ENCODE measurements at places on chromosomes 4 and X.

DNA sequence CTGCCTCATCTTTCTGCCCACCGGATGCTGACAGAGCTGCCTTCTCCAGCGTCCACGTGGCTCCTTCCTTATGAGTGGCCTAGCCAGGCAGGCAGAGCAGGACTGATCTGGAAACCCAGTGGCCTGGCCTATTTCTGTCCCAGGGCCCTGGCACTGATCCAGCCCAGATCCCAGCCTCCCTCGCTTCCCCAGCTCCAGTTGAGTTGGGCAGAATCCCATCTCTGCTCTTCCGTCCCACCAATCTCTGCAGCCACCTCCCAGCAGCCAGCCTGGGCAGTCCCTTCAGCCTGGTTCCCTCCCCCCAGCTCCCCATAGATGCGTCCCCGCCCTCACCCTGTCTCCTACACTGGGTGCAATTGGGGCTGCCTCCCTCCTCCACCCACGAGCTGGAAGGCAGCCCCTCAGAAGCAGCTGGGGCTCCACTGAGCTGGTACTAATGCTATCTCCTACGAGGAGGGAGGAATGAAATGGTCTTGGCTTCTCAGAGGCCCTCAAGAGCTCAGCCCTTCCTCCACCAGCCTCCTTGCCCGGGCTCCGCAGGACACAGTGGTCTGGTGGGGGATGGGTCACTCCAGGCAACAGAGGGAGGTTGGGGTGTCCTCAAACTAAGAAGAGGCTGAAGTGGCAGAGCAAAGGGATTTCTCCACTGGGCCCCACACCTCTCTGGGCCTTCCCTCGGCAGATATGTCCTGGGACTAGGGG, 94.2 kb downstream of the PJA1 start:
- DNase-seq = no peak

- DNase-seq = no peak
These were observed 9.3 kb upstream of the SAT1 start for GRCh38 chrX:23773601-23774175.

DNA sequence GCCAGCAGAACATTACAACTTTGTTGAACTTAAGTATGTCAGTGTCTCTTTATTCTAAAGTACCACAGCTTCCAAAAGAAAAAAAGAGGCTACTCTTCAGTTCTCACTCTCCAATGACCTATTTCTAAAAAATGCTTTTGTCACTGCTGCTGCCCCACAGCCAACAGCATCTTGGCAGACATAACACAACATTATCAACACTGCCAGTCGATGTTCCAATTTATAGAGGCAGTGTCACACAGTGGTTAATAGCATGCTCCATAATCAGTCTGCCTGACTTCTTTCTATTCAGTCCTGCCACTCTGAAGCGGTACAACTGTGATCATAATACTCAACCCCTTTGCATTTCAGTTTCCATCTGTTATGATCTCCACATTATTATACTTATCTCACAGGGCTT, 69.2 kb downstream of the PLS3 start:
- DNase-seq = no peak

DNA sequence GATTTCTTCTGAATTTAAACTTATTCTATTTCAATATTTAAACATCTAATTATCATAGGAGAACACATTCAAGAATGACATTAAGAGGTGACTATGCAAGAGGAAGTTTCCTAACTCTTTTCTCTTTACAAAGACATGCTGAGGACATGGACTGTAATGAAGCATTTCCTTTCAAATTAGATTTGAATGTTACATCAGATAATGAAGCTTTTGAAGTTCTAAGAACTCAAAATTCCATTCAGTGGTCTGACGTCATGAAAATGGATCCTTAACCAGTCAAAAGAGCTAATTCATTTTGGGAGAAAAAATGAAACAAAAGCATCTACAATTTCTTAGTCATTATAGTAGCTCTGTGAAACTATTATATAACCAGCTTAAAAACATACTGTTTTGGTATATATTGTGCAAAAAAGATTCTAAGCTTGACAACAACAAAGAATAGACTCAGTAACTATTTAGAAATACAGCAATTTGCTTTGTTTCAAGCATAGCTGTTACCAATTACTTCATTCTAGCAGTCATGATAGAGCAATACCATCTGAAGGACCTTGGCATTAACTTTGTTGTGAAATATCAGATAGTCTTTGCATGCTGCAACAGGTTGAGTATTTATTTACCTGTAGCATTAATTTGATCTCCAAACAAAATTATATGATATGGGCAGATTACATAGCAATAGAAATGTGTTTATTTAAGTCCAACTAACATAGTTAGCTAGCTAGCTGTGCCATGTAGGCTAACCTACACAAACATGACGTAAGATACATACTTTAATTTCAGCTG, 13.7 kb upstream of the DTHD1 start:
- DNase-seq = no peak

GRCh38 chrX:2374086-2374485, 126.7 kb downstream of the DHRSX start:
- no peak for DNase-seq

- DNase-seq = no peak
These were observed 184.7 kb upstream of the ZCCHC13 start for GRCh38 chrX:74119016-74119910.

DNA sequence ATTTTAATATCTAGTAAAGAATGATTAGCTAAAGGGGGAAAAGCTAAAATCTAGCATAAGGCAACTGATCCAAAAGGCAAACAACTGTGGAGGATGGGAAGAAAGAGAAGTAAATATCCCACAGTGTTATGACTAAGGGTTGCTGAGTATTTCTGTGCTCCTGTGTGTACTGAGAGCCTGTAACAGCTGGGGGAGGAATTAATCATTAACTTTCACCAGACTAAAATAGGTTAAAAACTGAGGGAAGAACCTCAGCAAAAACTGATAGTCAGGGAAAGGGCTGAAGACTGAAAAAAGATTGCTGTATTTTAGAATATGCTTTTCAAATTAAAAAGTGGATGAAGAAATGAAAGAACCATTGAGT, 365.9 kb downstream of the CXXC4 start:
- no peak for DNase-seq

- DNase-seq = no peak
These were observed 89.0 kb upstream of the SFRP2 start for GRCh38 chr4:153877898-153878297.

- peak; percentile 81 for DNase-seq
These were observed 15.5 kb downstream of the PAGE4 start for GRCh38 chrX:49844611-49845010.

DNA sequence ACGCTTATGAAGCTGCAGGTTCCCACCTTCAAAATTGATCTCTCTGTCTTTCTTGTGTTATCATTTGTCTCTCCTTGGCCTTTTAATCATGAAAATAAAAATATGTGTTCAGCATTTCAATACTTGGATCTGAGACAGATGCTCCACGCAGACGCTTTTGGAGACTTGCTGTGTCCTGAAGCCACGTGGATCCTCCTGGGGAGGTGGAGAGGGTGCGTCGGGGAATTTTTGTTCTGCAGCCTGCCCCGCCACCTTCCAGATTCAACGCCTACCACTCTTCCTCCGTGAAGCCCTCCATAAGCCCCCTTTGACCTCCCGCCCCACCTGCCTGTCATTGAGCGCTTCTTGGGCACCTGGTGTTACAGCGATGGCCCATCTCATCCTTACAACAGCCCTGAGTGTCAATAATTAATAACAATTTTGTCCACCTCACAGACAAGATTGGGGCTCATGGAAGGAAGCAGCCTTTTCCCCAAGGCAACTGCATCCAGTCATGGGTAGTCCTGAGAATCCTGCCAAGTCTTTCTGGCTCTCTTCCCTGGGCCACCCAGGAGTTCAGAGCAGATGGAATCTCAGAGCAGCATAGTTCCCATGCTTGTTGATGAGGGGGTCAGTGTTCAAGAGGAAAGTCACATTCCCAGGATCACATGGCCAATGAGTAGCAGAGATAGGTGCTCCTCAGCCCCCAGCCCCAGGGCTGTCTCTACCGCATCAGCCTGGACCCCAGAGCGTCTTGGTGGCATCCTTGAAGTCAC, 172.6 kb upstream of the PSAPL1 start:
- no peak for DNase-seq

DNA sequence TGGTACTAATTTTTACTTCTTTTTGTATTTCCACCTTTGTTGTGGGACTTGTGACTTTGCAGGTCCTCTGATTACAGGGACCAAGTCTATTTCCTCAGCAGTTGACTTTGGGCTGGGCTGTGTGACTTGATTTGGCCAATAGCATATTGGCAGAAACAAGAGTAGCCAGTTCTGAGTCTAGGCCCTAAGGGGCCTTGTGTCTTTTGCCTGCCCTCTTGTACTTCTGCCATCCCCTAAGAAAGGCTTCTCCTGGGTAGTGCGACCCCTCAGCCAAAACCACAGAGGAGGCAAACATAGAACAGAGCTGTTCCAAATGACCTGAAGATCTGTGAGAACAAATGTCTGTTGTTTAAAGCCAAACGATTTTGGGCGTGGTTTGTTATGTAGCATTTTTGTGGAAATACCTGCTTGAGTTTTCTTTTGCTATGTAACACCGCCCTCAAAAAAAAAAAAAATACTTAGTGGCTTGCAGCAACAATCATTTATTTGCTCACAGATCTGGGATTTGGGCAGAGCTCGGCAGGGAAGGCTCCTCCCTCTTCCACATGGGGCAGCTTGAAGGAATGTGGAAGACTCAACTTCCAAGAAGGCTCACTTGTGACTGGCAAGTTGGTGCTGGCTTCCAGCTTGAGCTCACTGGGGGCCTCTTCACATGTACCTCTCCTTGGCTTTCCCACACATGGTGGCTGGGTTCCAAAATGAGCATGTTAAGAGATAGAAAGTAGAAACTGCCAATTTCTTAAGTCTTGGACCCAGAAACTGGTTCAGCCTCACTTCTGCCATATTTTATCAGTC, 423.0 kb upstream of the CNKSR2 start:
- DNase-seq = no peak

- no peak for DNase-seq
These were observed 51.5 kb downstream of the STARD8 start for GRCh38 chrX:68698942-68699341.

GRCh38 chr4:184548316-184548647, 73.9 kb upstream of the IRF2 start:
- DNase-seq = no peak

DNA sequence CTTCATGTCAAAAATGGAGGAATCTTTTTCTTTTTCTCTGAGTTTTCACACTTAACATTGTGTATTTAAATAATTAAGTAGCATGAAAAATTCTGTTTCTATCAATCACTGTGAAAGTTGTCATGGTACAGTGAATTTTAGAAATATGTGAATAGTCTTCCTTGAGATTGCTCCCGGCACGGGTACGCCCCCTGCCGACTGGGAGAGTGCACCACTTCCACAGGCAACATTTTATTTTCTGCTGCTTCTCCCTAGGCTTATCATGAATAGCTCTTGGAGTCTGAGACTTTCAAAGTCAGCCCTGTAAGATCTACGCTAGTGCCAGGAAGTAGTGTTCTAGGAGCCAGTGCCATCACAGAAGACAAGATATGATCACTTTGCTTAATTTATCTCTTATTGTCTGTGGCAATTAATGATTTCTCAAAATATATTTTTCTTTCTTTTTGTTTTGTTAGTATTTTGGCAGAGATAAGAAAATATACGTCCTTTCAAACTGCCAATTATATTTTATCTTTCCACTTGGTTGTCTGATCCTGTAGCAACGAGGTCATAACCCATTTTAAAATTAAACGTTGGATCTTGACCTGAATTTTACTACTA, 763.8 kb upstream of the AADAT start:
- DNase-seq = no peak

GRCh38 chr4:1819284-1819683, 26.2 kb downstream of the FGFR3 start:
- DNase-seq = no peak

DNA sequence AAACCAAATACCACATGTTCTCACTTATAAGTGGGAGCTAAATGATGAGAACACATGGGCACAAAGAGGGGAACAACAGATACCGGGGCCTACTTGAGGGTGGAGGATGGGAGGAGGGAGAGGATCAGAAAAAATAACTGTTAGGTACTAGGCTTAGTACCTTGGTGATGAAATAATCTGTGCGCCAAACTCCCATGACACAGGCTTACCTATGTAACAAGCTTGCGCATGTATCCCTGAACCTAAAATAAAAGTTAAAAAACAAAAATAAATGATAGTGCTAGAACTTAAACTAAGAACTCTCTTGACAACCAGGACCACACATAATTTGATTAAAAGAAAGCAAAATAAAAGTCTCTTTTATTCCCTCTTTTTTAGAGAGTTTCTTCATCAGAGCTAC, 150.6 kb downstream of the CHIC2 start:
- DNase-seq = no peak

GRCh38 chrX:119573840-119574393, 446 bp upstream of the UBE2A start:
- no peak for DNase-seq

DNA sequence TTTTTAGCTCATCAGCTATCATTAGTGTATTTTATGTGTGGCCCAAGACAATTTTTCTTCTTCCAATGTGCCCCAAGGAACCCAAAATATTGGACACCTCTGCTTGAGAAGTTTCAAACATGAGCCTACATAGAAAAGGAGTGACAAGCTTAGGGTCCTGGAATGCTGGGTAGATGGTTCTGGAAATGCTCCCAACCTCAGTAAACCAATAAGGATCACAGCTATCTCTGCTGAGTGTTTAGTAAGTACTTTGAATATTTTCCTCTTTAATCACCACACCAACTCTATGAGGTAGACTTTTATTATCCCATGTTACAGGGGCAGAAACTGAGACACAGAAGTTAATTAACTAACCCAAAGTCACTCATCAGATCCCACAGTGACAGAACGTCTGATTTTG, 164.9 kb upstream of the KLF3 start:
- DNase-seq = no peak

DNA sequence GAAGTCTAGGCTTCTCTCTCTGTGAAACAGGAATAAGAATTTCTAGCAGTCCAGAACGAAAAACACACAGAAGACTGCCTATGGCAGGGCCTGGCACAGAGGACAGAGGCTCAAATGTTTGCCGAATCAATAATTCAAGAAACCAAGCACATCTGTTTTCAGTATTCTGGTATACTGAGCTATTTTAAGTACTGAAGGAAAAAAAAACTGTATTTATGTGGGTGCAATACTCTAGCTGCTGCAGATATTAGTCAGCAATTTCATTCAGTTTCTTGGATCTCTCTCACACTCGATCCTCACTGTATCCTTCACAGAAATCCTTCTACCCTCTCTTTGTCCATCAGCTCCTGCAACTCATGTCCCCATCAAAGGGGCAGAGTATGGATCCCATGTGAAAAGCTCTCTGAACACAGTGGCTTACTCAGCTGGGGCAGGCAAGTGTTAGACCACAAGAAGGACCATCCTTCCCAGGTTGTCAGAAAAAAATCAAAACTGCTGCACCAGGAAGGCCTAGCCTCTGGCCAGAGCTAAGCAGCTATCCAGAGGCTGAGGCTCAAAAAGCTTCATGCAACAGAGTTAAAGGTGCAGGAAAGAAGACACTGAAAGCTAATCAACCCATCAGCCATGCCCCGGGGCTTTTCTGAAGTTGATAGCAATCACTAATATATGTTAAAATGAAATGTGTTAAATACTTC, 9.1 kb upstream of the USO1 start:
- no peak for DNase-seq

- no peak for DNase-seq
These were observed 6.9 kb downstream of the SH3RF1 start for GRCh38 chr4:169263791-169264392.

- DNase-seq = no peak
These were observed 28.4 kb upstream of the SLITRK4 start for GRCh38 chrX:143664302-143664701.

GRCh38 chr4:100269446-100269845, 79.2 kb upstream of the DDIT4L start:
- DNase-seq = no peak

GRCh38 chr4:181018913-181019312, 1224.3 kb upstream of the TENM3 start:
- DNase-seq = no peak
